ENCODE measurements at places on chromosomes 7 and 10.

DNA sequence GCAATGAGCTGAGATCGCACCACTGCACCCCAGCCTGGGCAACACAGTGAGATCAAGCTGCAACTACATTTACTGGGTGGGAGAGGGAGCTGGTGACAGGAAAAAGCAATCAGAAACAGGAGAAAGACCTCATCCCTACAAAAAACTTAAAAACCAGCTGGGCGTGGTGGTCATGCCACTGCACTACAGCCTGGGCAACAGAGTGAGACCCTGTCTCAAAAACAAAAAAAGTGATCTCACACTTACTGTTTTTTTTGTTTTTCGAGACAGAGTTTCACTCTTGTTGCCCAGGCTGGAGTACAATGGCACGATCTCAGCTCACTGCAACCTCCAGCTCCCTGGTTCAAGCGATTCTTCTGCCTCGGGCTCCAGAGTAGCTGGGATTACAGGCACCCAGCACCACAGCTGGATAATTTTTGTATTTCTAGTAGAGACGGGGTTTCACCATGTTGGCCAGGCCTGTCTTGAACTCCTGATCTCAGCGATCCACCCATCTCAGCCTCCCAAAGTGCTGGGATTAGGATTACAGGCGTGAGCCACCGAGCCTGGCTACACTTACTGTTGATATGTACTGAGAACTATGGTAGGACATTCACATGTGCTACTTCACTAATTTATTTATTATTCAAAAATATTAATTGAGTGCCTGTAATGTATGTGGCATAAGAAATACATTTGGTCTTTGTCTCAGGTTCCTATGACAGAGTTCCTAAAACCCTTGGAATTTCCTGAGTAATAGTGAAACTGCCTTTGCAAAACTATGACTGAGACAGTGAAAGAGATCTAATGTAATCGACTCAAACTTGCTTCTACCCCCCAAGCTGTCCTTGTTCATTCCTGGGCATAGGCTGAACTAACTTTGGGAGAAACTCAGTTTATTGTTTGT is 27.7 kb upstream of the NRBF2 start:
- no peak for DNase-seq

DNA sequence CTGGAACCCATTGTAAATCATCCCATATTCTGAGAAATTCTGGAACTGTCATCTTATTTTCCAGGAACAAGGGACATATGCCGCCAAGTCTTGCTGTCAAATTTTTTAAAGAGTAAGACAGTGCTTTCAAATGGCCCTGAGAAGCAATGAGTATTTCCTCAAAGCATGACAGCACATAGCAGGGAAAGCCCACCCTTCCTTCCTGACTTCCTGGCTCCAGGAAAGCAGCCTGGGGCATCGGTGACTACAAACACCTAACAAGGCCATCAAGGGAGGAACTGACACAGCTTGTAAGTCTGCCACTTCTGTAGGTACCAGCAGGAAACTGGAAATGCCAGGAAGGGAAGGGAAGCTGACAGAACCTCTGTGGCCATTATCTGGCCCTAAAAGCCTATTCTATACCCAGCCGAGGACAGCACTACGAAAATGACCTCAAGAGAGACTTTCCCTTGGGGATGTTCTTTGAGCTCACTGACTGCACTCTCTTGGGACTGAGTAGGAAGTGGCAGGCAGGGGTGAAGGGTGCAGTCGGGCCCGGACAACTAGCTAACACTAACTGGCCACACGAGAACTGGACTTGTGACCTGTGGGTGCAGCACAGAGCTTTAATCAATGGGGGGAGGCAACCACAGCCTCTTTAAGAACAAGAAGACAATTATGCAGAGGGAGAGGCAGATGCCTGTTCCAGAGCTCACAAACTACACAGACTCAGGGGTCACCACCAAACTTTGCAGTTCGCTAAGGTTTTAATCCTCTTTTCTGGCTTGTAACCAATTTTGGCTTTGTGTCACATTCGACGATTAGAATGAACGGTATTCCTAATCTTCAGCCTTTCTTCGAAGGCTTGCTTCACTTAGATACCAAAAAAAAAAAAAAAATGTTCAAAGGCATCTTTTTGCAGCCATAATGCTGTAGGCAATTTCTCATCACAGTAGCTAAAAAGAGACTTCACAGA is 52.0 kb downstream of the GRB10 start:
- DNase-seq: no peak

GRCh38 chr10:55369670-55370420 is 568.8 kb upstream of the PCDH15 start:
- no peak for DNase-seq

- no peak for DNase-seq
Measured at GRCh38 chr7:142851919-142852318, 3.0 kb upstream of the EPHB6 start.

DNA sequence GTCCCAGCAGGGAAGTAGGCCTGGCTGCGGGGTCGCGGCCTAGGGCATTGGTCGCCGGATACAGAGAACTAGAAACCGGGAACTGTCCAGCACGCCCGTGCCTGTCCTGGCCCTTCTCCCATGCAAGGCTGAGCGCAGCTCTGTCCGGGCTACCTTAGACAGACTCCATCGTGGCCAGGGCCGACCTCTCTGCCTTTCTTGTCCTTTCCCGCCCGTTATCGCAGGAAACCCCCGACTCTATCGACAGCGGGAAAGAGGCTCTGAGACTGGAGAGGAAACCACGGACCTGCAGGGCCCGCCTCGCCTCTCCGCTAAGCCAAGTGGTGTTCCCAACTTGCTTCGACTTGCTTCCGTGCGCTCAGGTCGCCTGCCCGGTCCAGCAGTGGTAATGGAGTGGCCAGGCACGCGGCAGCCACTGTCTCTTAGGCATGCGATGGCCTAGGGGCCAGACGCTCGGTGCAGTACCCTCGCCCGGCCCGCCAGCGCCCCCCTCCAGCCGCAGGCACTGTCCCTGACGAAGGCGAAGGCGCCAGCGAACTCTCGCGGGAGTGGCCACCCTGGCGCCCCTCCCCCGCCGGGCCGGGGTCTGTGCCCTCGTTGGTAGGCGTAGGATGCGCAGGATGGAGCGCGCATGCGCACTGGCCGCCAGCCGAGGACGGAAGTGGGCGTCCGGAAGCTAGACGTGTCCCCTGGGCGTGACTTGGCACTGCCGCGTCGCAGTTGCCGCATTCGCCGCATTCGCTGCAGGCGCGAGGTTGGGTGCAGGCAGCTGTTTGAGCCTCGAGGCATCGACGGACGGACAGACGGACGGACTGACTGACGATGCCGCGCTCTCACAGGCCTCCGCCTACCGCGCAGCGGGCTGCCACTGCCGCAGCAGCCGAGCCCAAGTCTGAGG is 54.4 kb downstream of the MCMBP start:
- DNase-seq: no peak

DNA sequence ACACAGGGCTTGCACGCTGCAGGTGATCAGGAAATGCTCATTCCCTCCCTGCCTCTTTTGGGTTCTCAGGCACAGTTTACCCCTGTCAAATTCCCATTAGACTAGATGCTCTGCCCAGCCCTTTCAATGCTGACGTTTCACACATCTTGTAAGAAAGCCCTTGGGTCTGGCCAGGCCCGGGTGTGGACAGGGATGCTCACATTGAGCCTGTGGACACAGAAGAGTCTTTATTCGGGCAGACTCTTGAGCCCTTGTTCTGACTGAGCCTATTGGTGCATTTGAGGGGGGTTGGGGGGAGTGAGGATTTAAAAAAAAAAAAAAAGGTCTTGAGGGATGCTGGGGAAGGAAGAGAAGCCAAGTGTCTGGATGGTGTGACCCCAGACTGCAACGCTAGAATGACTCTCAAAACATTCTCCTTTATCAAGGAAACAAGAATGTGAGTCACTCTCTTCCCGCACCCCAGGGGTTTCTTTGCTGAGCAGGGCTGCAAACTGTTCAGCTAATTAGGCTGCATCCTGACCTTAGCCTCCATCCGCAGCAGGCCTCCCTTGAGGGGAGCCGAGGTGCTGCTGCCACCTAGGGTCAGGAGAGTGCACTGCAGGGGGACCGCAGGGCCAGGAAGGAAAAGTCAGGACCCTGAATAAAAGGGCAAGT is 53.6 kb upstream of the TMEM72 start:
- peak; percentile 47 for DNase-seq

GRCh38 chr7:44706788-44707557 is 41.7 kb upstream of the ZMIZ2 start:
- DNase-seq: no peak

DNA sequence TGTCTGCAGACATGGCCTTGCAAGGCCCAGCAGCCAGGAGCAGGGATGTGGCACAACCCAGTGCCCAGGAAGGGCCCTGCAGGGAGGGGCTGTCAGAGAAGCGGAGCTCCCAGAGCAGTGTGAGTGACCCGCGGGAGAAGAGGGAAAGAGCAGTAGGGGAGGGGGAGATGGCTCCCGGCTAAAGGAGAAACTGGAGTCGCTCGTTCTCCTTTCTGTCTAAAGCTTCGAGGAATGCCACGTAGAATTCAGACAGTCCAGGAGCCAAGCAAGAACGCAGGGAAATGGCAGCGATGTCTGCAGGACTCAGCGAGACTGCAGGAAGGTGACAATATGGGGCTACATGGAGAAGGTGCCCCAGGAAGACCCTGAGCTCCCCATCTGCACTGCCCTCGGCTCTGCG is 22.4 kb upstream of the HABP2 start:
- no peak for DNase-seq

DNA sequence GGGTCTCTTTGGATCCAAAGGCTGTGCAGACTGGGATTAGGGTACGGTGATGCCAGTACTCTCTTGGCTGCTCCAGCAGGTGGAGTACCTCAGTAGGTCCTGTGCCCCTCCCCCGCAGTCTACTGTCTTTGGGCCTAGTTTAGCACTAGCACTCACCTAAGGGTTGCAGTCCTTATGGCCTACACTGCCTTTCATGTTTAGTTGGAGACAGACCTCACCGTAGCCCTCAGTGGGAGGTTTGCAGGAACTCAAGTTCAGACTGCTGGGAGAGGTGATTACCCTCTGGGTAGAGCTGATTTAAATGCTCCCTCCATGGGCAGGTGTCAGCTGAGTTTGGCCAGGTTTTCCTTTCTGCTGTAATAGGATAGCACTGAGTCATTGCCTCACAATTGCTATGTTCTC is 210.8 kb upstream of the TMEM196 start:
- no peak for DNase-seq

DNA sequence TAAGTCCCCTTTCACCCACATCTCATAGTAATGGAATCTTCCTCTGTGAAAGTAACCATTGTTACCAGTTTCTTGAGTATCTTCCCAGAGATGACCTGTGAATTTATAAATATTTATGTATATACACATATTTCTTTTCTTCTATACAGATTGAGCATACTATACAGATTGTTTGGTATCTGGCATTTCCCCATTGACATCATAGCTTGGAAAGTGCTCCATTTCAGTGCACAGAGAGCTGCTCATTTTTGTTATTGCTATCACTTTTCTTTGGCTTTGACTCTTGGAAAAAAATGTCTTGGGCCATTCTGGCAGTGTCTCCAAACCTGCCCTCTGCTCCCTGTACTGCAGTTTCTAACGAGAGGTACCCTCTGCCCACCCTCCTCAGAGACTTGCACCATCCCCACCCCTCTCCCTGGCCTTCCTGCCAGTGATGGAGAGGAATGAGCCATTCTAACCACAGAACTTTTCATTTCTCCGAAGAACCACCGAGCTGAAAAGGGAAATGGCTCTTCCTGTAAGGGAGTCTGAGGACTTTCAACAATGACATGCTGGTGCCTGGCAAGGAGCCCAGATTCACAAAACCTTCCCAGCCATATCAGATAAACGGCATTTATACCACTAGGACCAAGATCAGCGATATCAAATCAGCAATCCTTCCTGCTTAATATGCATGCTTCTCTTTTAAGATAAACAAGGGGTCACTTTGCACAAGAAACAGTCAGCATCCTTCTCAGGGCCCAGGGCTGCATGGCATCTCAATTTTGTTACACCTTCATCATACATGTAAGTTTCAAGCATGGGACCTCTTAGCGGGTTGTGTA is 19.7 kb upstream of the CCSER2 start:
- DNase-seq: no peak

DNA sequence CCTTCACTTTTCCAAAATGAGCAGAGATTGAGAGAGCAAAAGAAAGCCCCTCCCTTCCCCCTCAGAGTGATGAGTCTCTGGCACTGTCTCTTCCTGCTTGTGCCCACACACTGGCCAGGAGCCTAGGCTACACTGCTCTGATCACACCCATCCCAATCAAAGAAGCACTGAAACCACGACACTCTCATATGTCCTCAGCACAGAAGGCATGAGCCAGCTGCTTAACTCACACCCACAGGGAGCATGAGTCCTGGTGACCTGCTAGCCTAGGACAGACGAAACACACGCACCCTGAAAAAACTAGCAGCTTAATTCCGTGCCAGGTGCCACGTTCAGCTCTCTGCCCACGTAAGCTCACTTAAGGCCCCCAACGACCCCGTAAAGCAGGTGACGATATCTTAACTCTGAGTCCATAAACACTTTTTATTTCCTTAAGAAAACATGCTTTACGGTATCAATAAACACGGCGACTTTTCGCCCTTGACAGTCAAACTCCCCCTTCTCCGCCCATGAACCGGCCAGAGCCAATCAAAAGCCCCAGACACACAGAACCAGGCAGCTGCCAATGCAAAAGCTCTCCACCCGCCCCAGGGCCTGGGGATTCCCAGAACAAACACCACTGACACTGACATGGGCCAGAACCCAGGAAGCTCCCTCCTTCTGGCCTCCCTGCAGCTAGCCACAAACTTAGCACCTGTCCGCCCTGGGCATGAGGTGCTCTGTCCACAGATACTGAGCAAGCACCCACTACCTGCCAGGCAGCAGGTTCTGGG is 69.0 kb downstream of the TNRC18 start:
- DNase-seq: no peak

DNA sequence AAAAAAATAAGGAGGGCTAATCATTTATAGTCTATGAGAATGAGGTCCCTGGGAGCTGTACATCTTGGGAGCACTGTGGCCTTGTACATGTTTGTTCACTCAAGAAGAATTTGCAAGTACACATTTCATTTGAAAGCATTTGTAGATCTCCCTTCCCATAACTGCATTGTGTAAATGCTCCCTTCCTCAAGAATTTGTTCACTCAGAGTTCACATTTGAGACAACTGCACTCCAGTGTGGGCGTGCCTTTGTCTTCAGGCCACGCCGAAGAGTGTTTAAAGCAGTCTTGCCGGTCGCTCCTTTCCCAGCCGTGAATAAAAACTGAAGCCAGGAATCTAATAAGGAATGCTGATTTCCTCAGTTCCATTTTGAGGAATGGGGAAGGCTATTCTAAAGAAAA is 291.1 kb upstream of the LYZL1 start:
- no peak for DNase-seq

DNA sequence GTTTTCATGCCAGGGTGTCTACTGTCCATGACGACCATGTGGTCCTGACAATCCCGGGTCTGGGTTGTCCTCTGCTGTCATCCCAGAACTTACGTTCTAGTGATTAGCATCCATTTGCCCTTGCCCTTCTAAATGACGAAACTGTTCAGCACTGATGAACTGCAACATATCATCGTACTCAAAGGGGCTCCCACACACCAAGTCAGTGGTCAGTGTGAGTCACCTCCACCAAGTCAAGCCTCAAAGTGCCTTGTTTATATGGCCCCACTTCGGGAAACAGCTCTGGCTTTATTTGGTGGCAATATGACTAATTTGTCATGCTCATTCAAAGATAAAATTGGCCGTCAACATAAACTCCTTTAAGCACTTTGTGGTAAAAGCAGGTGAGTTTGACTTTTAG is 110.7 kb downstream of the FRMD4A start:
- DNase-seq: no peak

- DNase-seq: no peak
Measured at GRCh38 chr7:54932818-54933543, 85.8 kb upstream of the EGFR start.

All from activated T-cell treated with anti-CD3 and anti-CD28 coated beads for 4 hours (primary cell).